ENCODE measurements at places on chromosomes 5 and 9.

DNA sequence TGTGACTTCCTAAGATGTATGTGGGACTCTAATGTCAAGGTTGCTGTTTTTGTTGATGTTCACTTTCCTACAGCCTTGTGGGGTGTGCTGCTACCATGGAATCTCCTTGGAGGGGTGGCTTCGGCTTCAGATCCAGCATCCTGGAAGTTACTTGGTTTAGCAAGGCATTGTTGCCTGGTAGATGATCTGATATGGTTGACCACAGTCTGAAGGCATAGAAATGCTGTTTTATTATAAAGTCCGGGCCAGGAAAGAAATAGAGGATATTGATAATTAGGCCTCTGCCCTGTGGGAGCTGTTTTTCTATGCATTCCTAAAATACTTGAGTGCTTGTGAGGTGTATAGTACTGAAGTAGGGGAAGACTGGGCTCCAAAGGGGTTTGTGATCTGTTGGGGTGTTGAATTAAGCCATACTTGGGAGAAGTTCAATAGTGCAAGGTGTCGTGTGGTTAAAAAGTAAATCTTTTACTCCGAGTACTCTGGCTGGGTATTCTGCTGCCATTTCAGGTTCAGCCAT, 27.3 kb upstream of the CREBRF start:
- DNase-seq = no peak

DNA sequence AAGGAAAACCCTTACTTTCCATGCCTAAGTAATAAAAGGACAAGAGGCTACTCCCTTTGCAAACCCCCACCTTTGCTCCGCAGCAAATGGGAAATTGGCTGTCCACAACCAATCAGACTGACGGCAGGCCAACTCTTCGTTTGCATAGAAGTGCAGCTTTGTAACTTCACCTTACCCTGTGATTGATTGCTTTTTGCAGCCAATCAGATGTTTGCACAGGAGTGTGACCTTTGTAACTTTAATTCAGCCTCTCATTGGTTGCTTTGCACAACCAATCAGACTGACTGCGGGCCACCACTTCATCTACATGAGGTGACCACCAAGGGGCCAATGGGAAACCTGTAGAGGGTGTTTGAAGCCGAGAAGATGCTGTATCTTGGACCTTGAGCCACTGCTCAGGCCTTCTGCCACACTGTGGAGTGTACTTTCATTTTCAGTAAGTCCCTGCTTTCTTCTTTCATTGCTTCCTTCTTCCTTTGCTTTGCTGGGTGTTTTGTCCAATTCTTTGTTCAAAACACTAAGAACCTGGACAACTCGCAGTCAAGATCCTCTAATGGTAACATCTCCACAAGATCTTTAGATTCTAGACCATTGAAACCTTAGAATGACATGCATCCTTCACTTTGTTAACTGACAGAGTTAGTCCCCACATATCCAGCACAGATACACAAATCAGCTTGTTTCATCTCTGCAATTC, 51.3 kb upstream of the FREM1 start:
- no peak for DNase-seq

GRCh38 chr5:96326902-96327301, 106.1 kb downstream of the PCSK1 start:
- peak; percentile 36 for DNase-seq

GRCh38 chr9:2290382-2290781, 275.2 kb downstream of the SMARCA2 start:
- no peak for DNase-seq

DNA sequence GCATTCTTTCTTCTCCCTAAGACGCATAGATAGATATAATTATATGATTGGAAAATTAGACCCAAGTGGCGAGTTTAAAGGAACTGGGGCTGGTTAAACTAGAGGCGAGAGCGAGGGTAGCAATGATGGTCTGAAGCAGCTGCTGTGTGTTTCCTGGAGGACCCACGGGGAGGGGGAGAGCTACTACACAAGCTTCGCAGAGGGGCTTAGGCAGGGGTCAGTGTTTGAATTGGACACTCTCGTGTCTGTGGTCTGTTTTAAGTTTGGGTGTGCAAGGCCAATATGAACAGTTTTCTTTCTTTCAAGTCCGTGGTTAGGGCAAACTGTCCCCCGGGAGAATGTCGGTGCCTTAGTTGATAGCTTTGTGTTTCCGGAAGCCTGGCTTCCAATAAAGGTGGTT, 43.1 kb downstream of the PDZD2 start:
- DNase-seq = no peak

DNA sequence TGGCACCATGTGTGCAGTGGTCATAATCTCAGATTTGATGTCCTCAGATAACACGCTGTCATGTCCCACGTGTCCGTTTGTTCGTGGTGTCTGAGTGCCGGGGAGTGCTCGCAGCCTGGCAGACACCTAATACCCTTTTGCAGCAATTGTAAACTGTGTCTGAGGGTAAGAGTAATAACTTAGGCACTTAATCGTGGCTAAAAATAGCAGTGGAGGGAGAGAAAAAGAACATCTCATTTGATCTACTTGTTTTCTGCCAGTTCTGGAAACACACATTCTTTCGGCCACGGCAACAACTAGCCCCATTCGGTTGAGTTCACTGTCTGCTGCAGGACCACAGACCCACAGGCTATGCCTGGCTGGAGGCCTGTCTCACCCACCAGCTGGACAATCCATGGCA, 16.5 kb downstream of the ADCY2 start:
- DNase-seq = no peak

GRCh38 chr5:51990661-51991180, 607.5 kb downstream of the ISL1 start:
- DNase-seq = no peak

All from activated CD4-positive, alpha-beta T cell treated with anti-CD3 and anti-CD28 coated beads, Interleukin-2, amount 50 U/mL, for 16 hours (primary cell).